ENCODE measurements at places on chromosomes 4 and X.

DNA sequence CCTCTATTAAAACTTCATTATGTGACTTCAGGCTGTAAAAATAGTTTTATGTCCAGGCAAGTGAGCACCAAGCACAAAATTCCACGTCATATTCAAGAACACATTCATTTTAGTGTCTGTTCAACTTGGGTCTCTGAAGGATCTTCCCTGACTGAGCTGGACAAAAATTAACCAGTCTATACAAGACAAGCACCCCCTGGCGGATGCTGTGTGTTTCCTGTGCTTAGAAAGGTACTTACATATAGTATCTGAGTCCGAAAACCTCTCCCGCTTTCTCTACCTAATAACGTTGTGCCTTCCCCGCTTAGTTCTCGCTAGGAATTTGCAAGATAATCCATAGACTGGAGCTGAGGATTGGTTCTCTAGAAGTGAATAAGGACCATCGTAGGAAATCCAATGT lies 2214.5 kb upstream of the TENM3 start:
- DNase-seq = no peak

DNA sequence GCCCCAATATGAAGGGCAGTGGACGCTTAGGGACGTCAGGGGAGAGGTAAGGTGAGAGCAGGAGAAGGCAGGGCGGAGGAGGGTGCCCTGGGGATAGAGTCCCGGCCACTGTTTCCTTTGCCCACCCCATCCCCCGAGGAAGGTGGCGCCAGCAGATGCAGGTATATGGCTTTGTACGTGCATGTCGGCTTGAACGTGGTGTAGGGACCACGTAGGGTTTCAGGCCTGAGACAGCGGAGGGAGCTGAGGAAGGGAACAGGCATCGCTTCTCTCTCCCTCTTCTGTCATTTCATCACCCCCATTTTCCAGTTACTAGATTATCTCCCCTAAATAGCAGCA lies 97.9 kb downstream of the PHKA2 start:
- DNase-seq = no peak

GRCh38 chrX:13043938-13044337 lies 482 bp downstream of the FAM9C start:
- DNase-seq = no peak

GRCh38 chrX:25156323-25156722 lies 140.6 kb upstream of the ARX start:
- DNase-seq = no peak

- DNase-seq = no peak
These were observed 10.7 kb downstream of the CLNK start for GRCh38 chr4:10673817-10674369.

DNA sequence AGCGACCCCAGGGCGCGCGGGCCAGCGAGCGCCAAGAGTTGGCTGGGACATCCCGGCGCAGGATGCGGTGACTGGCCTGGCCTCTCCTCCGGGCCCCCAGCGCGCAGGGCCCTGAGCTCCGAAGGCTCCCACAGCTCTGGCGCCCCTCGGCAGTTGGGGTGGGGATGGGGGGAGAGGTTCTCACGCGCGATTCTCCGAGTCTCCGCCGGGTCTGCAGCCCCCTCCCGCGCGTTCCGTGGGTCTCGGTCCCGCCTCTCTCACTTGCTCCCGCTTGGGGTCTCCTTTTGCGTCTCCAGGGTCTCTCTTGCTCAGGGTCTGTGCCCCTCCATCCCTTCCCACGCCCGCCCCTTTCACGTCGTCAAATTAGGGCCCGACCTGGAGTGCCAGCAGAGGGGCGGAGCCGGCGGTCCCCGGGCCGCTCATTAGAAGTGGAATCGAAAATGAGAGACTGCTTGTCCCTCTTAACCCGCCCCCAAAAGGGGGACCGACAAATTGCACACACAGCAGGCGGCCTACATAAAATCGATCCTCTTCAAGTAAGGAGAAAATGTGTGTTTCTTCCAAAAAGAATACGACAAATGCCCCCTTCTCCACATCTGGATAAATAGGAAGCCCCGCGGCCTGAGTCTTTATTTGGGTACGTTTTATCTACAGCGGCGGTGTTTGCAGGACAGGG lies 877 bp upstream of the NKX1-1 start:
- DNase-seq = no peak

- no peak for DNase-seq
These were observed 287.7 kb downstream of the CPXCR1 start for GRCh38 chrX:89034679-89035078.

- no peak for DNase-seq
These were observed at the start of gene DNASE1L1 for GRCh38 chrX:154409222-154409871. Gene DNASE1L1 (minus strand): TSS chrX:154409254. CDS start chrX:154405568, 3,686 bp downstream.

GRCh38 chr4:186792728-186793366 lies 69.2 kb upstream of the FAT1 start:
- no peak for DNase-seq

- DNase-seq = no peak
These were observed 43.9 kb upstream of the GC start for GRCh38 chr4:71827826-71828225.

DNA sequence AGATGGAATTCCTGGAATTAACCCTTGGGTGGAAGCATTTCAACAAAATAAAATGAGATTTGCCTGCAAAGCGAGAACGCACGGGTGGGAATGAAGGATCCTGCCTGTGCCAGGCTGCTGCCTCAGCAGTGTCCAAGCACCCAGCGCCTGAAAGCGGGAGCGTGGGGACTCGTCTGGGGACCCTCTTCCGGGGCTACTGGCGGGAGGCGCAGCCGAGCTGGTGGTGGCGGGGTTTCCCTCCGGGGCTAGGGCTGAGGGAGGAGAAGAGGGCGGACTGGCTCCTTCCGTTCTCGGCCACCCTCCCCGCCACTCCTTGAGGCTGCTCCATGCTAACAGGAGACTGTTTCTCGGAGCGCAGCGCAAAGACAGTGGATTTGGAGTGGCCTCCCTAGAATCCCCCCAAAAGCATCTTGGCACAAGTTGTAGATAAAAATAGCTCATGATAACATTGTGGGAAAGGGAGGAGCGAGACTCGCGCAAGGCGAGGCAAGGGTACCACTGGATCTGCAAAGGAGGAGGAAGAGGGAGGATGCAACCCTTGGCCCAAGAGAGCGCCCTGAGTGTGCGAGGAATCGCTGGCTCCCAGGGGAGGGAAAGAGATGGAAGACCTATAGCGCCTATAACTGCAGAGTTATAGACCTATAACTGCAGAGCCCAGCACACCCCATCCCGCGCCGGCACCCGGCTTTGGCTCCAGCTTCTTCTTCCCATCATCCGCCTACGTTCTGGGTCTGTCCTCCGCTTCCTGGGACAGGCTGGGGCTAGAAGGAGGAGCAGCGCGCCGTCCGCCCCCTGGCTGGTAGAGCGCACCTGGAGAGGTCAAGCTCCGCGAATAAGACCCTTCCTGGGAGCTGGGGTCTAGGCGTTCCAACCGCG lies 1.3 kb downstream of the HS3ST1 start:
- no peak for DNase-seq

GRCh38 chrX:110245011-110245410 lies 72.9 kb downstream of the AMMECR1 start:
- no peak for DNase-seq

- no peak for DNase-seq
These were observed 54.5 kb downstream of the MID2 start for GRCh38 chrX:107880054-107880610.

DNA sequence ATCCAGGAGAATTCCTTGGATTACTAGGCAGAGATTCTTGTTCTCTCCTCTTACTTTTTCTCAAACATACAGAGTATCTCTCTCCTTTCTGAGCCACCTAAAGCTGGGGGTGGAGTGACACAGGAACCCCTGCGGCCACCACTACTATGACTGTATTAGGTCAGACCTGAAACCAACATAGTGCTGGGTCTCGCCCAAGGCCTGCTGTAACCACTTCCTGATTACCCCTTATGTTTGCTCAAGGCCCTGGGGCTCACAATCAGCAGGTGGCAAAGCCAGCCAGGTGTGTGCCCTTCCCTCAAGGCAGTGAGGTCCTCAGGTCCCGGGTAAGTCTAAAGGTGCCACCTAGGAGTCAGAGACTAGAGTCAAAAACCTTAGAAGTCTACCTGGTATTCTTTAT lies 166.4 kb downstream of the PARM1 start:
- no peak for DNase-seq

DNA sequence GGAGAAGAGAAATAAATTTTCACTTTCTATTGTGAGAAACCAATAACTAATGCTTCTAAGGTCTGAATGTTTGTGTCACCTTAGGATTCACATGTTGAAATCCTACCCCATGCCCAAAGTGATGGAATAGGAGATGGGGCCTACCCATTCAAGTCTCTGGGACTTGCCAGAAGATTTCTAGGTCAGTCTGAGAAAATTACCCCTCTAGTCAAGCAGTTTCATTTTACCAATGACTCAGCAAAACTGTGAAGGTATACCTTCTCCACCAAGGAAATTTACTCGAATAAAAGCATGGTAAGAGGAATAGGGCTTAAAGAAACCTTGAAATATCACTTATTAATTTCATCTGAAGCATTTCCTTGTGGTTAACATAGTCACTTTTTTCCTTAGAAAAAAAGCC lies 23.5 kb upstream of the PAPSS1 start:
- DNase-seq = no peak

GRCh38 chrX:77298790-77299189 lies 148.4 kb upstream of the FGF16 start:
- no peak for DNase-seq

GRCh38 chr4:99165978-99166377 lies 21.9 kb upstream of the ADH4 start:
- DNase-seq = no peak

DNA sequence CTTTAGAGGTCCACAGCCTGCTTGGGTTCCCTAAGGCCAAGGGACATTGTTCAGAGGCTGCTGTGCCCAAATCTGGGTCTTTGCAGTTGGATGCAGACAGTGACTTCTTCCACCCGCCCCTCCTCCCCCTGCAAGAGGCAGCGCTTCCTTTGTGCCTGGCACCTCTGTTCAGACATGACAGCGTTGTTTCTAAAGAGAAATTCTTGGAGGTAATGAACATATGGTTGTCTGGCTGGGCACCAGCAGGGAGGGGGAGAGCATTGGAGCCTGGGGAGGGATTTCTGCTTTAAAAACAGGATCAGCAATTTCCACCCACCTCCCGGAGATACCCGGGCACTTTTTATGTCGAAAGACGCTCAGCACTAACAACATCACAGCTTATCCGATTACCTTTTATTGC lies 51.5 kb downstream of the PSAPL1 start:
- DNase-seq = no peak

DNA sequence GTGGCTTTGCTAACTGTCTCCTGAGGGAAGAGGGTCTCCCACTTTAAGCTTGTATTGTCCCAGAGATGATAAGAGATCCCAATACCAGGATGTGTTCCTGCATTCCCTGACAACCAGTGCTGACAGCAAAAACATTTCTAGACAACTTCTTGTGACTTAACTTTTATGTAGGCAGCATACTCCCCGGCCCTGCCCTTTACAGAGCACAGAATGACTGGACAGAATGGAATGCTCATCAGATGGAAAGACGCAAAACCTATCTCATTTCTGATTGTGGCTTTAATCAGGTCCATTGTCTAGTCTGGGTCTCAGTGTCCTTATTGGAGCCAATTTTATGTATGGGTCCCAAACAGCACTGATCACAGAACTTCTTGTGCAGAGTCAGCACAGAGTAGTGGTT lies 18.2 kb upstream of the PLAC1 start:
- no peak for DNase-seq

DNA sequence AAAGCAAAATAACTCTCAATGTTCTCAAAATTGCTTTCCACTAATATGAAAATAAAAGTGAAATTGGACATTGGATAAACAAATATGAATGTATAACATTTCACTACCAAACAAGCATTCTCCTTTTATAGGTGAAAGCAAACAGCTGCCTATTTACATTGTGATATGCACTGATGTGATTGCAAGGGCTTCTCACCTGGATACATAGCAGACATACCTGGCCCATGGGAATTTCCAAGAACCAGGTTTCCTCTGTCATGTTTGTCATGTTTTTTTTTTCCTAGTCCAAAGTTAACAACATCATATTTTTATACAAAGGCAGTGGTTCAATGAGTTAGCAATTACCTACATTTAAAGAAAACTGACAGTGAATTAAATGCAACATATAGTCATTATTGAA lies 228.5 kb downstream of the ANKRD50 start:
- DNase-seq = no peak

DNA sequence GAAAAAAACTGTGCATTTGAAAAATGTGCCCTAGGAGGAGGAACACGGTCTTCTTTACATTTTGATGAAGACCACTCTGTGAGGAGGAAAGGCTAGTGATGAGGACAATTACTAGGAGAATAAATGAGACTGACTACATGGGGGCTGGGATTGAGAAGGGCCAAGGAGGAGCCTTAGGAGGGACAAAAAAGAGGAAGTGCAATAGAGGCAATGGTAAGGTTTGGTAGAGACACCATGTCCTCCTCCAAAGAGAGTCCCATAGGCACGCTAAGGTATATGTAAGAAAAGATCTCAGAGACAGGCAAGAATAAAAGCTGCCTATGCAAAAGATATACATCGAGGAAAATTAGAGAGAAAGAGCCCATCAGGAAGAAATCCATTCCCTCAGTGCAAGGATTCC lies 336.5 kb upstream of the SFRP2 start:
- no peak for DNase-seq

DNA sequence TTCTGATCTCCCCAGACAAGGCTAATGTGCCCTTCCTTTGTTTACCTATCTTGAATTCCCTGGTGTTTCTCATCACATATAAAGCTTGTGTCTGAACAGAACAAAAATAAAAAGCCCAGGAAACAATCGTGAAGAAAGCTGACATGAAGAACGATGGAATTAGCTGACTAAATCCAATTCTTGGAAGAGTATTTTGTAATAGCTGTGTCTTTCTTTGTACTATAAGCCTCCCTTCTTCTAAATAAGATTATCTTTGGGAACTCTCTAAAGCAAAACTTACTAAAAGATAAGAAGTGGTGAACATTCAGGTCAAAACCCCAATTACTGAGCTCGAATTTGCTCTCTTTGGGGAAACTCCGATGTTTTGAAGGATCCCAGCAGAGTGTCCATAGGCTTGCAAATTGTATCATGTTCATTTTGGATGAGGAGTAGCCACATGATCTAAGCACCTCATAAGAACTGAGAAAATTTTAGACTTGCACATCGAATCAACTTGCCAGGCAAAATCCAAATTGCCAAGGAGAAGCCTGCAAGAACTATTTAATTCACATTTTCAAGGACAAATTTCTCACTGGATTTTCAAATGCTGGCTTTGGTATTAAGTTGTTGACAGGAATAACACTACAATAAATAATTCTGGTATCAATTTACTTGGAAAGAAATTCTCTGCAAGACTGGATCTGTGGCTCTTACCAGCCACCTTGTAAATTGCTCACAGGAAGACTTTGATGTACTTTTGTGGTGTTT lies 106.2 kb downstream of the LNX1 start:
- DNase-seq = no peak

DNA sequence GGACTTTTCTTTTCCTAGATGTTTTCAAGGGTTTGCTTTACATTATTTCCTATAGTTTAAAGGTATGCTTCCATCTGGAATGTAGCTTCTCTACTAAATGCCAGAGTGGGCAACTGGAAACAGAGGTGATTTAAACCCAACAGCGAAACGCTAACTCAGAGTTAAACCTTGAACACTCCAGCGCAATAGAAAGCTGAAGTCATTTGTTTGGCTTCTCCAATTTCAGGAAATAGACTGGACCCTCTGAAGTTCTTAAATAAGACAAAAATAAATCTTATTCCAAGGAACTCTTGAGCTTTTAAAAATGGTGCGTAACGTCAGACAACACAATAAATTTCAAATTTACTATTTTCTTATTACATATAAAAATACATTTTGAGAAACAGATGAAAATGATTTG lies 1560.0 kb upstream of the TENM3 start:
- DNase-seq = no peak

All from HuH-7.5 (cell line).